ENCODE measurements at places on chromosomes 3 and 15.

GRCh38 chr15:52649686-52650085 lies 29.5 kb downstream of the ATOSA start:
- DNase-seq: no peak

DNA sequence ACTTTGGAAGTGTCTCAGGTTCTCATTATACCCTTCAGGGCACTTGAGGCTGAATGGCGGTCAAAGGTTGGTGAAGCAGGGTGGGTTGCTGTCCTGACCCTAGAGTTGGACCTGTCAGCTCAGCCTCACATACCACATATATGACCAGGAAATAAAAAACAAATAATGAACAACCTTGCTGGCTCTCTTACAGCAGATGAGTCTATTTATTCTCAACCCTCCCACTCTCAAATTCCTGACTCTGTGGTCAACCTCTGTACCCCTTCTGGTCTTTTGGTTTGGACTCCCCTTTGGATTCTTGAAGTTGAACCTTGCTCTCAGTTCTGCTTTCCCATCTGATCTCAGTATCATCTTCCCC lies 16.9 kb downstream of the PPP2R3A start:
- peak; percentile 25 for DNase-seq

- peak; percentile 63 for DNase-seq
Observed at GRCh38 chr3:170524073-170524472, 61.8 kb downstream of the SLC7A14 start.

DNA sequence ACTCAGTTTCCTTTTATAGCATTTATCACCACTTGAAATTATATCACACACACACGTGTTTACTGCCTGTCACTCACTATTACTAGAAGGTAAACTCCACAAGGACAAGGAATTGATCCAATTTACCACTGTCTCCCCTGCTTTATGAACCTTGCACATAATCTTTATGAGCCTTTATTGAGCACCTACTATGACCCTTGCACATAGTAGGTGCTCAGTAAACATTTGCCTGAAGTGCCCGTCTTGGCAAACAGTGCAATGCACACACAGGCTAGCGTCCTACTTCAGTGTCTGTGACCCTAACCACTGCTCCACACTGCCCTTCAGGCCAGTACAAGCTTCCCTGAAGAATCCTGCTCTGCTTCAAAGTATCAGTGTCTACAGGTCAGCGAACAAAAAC lies 237.7 kb upstream of the TMC3 start:
- DNase-seq: no peak

- no peak for DNase-seq
Observed at GRCh38 chr3:196541684-196542445, 26.5 kb downstream of the WDR53 start.

DNA sequence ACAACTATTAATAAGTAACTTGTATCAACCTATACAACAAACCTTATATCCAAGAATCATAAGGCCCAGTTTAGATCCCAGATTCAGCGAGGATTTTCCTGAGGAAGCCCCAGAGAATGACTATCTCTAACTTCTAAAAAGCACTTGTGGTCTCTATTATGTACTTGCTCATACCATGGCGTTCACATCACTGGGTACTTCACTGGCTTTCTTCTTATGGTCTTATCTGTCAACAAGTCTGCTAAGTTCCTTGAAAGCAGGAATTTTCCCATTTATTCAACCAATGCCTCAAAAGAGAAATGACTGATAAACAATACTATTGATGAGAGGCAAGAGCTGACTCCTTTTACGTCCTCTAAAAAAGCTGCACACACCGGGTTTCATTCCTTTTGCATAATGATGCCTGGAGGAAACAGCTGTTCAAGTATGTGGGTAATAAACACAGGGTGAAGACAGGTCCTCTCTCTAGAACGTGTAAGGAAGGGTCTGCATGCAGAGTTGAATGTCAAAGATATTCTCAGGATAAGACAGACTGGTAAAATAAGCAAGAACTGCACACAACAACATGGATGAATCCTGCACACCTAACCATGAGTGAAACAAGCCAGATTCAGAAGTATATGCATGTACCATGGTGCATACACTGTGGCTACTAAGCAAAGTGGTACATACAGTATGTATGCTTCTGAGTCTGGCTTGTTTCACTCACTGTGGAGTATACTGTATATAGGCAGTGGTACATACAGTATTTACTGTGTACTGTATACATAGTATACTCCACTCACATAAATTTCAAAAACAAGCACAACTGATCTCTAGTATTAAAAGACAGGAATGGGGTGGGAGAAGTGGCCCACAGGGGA lies 408.7 kb downstream of the SHQ1 start:
- no peak for DNase-seq

GRCh38 chr3:117518364-117518763 lies 808.8 kb downstream of the TUSC7 start:
- no peak for DNase-seq

DNA sequence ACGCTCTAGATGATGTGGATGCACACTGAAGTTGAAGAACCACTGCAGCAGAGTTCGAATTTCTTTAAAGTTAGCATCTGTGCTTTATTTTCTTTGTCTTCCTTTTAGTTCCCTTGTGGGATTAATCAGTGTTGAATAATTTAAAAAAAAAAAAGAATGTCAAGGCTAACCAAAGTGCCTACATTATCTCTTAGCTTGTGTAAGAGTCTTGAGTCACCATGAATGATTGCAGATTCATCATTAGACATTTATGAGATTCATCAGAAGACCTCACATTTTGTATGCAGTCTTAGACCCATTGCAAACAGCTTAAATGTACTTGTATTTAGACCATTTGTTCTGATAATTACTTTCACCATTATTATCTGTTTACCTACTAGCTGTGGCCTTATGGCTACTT lies 182.2 kb downstream of the FNDC3B start:
- DNase-seq: peak; percentile 86

GRCh38 chr3:192186498-192186897 lies 540.8 kb downstream of the FGF12 start:
- DNase-seq: no peak

DNA sequence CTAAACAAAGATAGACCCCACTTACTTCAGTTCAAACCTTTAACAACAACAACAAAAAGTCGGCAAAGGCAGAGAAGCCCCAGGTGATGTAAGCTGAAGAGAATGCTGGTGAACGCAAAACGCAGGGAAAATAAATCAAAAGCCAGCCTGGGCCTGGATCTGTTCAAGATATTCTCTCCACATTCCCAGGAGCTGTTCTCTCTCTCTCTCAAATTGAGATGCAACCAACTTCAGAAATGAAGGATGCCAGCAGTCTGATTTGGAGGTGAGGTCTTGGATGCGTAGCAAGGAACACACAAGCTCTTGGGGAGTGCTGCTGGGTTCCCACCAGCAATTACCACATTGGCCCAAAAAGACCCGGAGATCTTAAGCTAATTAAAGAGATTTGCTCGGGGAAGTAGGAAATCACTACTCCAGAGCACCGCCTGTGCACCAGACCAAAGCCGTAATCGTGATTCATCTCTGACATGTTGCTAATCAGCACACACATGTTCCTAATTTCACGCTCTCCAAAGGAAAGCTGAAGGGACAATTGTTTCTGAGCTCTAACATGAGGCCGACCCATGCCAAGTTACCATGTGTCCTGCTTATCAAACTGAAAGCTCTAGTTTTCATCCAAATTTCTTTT lies 37.1 kb downstream of the IL17RD start:
- DNase-seq: peak; percentile 88

- peak; percentile 85 for DNase-seq
Observed at GRCh38 chr15:42955518-42955917, 34.9 kb upstream of the TTBK2 start.

DNA sequence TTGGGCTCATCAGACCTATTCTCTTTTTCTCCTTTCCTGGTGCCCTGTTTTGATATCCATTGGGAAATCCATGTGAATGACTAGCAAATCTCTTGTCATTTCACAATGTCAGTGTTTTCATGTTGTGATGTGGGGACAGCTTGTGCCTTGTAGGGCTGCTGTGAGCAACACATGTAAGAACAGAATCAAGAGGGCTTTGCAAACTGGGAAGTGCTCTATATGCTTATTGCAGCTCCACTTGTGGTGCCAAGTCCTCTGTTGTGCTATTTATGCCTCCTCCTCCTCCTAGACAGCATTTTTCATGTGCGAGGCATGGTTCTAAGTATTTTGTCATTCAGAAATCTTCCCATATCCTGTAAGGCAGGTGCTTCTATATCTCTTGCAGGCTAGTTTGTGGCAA lies 56.4 kb downstream of the ZNF621 start:
- no peak for DNase-seq

GRCh38 chr15:88894819-88895767 lies at the start of gene HAPLN3:
TSS of gene HAPLN3 (minus strand) at chr15:88895544. CDS start at chr15:88887298, 8,246 bp downstream.
- no peak for DNase-seq

GRCh38 chr15:101127506-101128076 lies 124.3 kb downstream of the CHSY1 start:
- peak; percentile 98 for DNase-seq

DNA sequence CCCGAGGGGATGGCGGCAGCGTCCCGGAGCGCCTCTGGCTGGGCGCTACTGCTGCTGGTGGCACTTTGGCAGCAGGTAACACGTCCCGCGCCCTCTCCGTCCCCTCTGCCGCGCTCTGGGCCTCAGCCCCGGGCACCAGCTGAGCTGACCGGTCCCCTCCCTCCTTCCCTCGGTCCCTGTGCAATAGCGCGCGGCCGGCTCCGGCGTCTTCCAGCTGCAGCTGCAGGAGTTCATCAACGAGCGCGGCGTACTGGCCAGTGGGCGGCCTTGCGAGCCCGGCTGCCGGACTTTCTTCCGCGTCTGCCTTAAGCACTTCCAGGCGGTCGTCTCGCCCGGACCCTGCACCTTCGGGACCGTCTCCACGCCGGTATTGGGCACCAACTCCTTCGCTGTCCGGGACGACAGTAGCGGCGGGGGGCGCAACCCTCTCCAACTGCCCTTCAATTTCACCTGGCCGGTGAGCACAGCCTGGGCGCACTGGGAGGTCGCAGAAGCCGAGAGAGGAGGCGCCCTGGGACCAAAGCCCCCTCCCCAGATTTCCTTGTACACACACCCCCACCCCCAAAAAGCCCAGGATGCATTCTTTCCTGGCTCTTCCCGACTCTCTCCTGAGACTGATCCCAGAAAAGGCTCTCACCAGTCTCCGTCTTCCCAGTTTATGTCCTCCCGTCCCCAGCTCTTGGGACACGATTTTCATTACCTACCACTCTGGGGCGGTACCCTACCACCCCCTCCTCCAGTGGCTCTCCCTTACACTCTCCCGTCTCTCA lies 705 bp downstream of the DLL4 start:
- DNase-seq: no peak

GRCh38 chr15:68275165-68275746 lies 2.3 kb upstream of the FEM1B start:
- DNase-seq: no peak

- DNase-seq: no peak
Observed at GRCh38 chr3:72224804-72225509, 440.0 kb upstream of the PROK2 start.

DNA sequence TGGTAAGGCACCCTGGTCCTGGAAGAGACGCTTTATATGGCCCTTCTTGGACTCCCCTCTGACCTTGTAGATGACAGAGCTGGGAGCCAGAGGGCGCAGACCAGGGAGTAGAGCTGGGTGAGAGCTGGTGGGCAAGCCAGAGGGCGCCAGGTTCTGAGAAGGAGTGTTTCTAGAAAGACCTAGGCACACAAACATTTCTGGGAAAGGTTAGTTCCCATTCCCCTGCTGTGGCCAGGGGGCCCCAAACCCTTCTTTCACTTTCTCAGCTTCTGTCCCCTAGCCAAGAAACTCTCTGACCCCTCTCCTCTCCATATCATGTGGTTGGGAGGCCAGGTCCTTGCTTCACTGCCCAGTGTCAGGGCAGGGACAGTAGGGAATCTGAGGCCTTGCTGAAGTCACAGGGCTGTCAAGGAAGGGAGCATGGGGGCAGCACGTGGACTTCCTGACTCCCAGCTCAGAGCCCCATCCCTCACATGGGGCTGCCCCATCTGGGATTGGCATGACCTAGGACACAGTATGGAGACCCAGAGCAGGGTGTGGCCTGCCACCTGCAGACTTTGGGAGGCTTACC lies 3.6 kb downstream of the HEMK1 start:
- DNase-seq: no peak

- DNase-seq: peak; percentile 29
Observed at GRCh38 chr3:111923806-111924205, 55.0 kb upstream of the ABHD10 start.

- DNase-seq: no peak
Observed at GRCh38 chr15:57045741-57046382, 127.4 kb downstream of the TCF12 start.

GRCh38 chr15:75059607-75060006 lies 36.2 kb downstream of the PPCDC start:
- DNase-seq: no peak

DNA sequence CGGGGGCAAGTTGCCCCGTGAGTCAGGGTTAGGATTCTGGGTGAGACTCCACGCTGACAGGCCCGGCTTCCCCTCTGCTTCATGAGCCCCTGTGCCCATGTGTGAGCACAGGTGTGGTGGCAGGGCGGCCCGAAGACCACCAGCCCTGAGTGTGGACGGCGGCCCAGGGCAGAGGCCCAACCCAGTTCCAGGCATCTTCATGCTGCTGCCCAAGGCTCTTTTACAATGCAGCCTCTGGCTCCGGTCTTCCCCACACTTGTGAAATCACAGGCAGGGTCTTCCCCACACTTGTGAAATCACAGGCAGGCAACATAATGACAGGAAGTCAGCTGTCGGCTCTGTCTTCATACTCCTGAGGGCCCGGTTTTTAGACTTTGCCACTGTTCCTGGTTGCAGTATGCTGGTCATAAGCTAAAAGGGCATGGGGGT lies 78.8 kb downstream of the AAGAB start:
- DNase-seq: peak; percentile 39

GRCh38 chr15:46297766-46298165 lies 662.9 kb downstream of the SQOR start:
- no peak for DNase-seq

DNA sequence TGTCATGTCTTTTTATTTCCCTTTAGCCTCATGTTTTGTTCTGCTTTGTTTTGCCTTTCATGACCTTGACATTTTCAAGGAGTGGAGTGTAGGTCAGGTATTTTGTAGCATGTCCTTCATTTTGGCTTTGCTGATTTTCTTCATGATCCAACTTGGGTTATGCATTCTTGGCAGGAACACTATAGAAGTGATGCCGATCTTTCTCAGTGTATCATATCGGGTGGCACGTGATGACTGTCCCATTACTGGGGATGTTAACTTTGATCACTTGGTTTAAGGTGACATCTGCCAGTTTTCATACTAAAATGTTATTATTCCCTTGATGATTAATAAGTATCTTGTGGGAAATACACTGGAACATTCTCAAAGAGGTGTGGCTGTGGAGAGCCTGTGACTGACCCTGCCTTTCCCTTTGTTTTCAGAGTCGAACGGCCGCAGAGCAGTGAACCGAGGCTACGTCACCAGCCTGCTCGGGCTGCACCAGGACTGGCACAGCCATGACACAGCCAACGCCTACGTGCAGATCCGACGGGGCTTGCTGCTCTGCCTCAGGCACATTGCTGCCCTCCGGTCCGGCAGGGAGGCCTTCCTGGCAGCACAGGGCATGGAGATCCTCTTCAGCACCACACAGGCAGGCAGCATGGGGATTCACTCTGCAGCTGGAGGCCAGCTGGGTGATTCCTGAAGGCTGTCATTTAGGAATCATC lies 167.7 kb downstream of the AGBL1 start:
- no peak for DNase-seq

DNA sequence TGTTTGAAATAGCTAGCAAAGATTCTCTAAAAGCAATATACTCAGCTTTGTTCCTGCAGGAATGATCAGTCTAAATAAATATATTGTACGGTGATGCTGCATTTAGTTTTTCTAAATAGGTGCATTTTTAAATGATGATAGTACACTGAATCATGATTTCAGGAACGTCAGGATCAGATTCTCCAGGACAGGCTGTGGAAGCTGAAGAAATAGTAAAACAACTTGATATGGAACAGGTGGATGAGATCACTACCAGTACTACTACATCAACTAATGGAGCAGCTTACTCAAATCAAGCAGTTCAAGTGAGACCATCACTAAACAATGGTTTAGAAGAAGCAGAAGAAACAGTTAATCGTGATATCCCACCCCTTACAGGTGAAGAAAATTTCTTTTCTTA lies 46.3 kb upstream of the EIF3J start:
- DNase-seq: no peak
